ENCODE measurements at places on chromosomes 5 and 9. TPM values are rescaled to one million over a fixed set of nuclear protein-coding genes. Genes with fewer than 3 reads are reported as not detected.

Gene RAD1
- total RNA-seq, result 23.7 TPM

Gene MYORG
- total RNA-seq, result 5.3 TPM

Gene SPATA31A7
- not detected for total RNA-seq

Gene DBH
- total RNA-seq, result not detected

Gene MLANA
- not detected for total RNA-seq

Gene ZNF300
- total RNA-seq, result 0.69 TPM
